ENCODE measurements at places on chromosomes 6 and 20.

DNA sequence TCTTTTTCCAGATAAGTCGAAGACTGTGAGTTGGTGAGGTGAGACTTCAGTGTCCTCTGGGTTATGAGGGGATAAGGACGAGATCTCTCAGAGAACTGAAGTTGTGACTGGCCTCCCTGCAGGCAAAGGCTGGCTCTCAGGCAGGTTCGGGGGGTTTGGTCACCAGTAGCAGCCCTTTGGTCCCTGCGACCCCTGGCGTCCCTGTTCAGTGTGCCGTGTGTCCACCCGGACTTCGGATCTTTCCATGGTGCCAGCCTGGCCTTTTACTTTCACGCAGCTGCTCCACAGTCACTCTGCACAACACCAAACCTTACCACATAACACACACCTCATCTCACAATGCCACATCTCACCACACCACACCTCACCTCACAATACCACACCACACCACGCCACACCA is 131.9 kb downstream of the ERMARD start:
- no peak for DNase-seq

- no peak for DNase-seq
Observed at GRCh38 chr6:93663111-93663510, 243.8 kb upstream of the EPHA7 start.

DNA sequence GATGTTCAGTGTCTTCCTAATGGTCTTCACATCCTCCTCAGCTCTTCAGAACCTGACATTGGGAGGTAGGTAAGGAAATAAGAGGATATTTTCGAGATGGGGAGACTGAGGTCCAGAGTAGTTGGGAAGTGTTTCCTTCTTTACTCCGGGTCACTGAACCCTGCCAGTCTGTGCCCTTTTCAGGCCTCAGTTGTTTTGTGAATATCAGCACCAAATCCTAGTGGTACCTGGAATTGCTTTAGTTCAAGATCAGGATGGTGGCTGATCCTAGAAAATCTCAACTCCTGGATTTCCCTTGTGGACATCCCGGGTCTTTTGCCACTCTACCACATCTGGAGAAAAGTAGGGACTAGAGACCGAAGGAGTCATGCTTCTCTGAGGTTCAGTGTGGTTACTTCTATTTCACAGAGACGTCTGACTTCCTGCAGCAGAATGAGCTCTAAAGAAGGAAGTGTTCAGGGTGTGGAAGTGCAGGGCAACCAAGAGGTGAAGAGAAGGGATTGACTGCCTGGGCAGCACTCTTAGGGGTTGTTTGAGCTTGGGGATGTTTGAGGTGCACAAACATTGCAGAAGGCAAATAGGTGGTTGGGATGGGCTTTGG is 995 bp downstream of the STK4 start:
- peak; percentile 84 for DNase-seq

- no peak for DNase-seq
Observed at GRCh38 chr6:33160728-33161344, 31.4 kb downstream of the COL11A2 start.

- no peak for DNase-seq
Observed at GRCh38 chr20:24497851-24498250, 28.4 kb downstream of the SYNDIG1 start.

GRCh38 chr20:2698186-2698817 is 5.7 kb downstream of the EBF4 start:
- no peak for DNase-seq

- no peak for DNase-seq
Observed at GRCh38 chr6:18931086-18931485, 543.9 kb downstream of the RNF144B start.

- DNase-seq: no peak
Observed at GRCh38 chr6:109222848-109223247, 127.5 kb downstream of the CEP57L1 start.

DNA sequence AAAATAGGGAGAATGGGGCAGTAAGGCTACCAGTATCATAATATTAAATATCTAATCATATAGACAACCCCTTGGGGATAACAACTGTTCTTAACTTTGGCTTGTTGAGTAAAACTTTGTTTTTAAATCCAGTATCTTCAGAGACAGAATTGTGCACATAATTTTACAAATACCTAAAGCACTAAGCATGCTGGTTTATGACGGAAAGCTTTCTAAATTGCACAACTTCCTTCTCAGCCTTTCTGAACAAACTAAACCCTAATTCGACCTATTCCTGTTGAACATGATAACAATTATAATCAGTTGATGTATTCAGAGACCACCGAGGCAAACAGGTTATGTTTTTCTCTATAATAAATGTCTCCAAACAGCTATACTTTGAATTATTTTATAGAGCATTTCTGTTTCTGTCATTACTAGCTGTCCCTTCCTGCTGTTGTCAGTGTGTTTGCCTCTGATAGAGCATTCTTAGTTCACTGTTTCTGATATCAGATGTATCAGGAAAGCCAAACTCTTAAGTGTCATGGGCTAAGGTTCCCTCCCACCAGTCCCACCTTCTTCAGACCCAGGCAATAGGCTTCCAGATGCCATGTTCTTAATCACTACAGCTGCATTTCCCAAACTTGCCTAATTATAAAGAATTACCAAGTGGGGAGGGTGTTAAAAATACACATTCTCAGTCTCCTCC is 8.7 kb downstream of the ZHX3 start:
- no peak for DNase-seq

DNA sequence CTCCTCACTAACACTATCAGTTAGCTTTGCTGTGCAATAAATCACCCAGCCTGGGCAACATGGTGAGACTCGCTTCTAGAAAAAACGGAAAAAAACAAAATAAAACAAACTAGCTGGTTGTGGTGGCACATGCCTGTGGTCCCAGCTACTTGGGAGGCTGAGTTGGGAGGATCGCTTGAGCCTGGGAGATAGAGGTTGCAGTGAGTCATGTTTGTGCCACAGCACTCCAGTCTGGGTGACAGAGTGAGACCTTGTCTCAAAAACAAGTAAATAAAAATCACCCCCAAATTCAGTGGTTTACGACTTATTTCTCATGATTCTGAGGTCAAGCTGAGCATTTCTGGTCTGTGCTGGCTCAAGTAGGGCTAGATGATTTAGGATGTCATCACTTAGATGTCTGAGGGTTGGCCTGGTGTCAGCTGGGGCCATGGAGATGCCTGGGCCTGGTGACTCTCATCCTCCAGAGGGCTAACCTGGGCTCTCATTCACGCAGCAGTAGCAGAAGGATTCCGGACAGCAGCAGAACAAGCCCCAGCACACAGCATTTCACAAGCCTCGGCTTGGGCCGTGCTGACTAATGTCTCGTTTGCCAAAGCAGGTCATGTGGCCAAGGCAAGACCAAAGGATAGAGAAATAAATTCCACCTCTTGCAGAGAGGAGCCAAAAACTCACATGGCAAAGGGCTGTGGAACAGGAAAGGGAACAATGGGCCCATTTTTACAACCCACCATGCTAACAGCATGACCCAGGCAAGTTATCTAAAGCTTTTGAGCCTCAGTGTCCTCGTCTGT is 32.5 kb downstream of the MGME1 start:
- DNase-seq: no peak

DNA sequence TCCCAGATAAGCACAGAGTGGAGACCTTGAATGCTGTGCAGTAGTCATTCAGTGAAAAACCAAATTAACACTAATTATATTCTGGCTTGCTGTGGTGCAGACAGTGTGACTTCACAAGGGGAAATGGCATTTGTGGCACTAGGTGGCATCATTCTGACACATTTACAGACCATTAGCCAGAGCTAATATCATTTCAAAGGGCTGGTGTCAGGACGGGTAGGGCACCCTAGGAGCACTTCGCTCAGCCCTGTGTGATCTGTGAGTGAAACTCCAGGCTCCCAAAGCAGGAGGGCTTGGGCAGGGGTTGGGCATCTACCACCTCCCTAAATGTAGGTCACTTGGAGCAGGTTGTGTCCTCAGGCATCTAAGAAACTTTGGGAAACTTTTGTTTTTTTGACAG is 555.8 kb downstream of the PKHD1 start:
- no peak for DNase-seq

DNA sequence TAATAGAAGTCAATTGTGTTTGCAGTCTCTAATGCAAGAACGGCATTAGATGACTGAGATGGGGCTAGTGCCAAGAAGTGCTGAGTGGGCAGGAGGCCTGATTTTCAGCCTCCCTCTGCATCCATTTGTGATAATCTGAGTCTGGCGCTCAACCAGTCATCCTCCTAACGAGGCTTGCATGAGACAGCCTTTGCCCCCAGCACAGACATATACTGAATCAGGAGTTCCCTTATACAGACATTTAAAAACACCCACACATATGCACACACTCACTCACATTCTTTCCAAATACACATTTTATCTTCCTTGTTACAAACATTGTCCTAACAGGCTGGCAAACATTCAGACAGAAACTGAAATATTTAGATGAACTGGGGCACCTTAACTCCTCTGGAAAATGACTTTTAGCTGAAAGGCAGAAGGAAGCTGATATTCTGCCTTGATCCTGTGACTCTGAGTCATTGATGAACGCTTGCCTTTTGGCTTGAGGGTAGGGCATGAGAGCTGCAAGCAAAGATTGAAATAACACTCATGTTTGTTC is 562.3 kb downstream of the DHX35 start:
- no peak for DNase-seq

GRCh38 chr6:83221889-83222479 is 28.8 kb downstream of the RWDD2A start:
- DNase-seq: no peak

DNA sequence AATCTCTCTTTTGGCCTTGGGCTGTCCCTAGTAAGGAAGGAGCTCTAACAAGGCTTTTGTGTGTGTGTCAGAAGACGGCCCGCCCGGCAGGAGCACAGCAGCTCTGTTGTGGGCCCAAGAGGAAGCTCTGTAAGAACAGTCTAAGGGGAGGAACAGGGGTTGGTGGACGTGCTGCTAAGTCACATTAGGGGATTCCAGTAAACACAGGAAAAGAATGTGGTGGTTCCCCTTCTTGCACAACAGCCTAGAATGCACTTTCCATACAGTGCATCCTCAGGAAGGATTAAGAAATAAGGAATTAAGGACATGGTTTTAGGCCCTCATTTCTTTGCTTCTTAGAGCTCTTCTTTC is 114.5 kb downstream of the RNF144B start:
- DNase-seq: no peak

- peak; percentile 96 for DNase-seq
Observed at GRCh38 chr6:128520436-128521281, at the start of gene PTPRK. PTPRK (minus strand) TSS chr6:128520599; CDS start chr6:128520358, 241 bp downstream.

DNA sequence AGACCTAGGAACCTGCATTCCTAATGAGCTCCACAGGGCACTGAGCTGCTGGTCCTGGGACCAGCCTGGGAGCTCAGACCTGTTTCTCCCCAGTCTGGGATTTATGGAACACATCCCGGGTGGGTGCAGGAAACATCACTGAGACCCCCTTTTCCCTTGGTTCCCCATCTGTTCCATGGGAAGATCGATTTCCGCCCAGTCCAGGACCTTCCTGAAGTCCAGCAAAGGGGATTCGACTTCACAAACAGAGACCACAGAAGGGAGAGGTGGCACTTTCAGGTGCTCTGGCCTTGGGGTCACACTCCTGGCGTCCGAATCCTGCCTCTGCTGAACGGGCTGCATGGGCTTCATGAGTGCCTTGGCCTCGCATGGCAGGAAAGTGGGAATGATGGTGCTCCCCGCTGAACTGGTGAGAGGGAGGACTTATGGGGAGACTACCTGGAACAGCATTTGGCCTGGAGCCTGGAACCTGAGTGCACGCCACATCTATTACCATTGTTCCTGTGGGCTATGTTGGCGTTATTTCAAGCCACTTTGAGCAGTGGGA is 296.3 kb downstream of the TAF4 start:
- no peak for DNase-seq

GRCh38 chr6:164102693-164103092 is 688.2 kb downstream of the QKI start:
- DNase-seq: no peak

DNA sequence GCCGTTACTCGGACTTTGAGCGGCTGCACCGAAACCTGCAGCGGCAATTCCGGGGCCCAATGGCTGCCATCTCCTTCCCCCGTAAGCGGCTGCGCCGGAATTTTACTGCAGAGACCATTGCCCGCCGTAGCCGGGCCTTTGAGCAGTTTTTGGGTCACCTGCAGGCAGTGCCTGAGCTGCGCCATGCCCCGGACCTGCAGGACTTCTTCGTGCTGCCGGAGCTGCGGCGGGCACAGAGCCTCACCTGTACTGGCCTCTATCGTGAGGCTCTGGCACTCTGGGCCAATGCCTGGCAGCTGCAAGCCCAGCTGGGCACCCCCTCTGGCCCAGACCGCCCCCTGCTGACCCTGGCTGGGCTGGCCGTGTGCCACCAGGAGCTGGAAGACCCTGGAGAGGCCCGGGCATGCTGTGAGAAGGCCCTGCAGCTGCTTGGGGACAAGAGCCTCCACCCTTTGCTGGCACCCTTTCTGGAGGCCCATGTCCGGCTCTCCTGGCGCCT is 7.2 kb downstream of the SNX21 start:
- no peak for DNase-seq

- DNase-seq: no peak
Observed at GRCh38 chr20:32477594-32478512, 107.3 kb downstream of the NOL4L start.

DNA sequence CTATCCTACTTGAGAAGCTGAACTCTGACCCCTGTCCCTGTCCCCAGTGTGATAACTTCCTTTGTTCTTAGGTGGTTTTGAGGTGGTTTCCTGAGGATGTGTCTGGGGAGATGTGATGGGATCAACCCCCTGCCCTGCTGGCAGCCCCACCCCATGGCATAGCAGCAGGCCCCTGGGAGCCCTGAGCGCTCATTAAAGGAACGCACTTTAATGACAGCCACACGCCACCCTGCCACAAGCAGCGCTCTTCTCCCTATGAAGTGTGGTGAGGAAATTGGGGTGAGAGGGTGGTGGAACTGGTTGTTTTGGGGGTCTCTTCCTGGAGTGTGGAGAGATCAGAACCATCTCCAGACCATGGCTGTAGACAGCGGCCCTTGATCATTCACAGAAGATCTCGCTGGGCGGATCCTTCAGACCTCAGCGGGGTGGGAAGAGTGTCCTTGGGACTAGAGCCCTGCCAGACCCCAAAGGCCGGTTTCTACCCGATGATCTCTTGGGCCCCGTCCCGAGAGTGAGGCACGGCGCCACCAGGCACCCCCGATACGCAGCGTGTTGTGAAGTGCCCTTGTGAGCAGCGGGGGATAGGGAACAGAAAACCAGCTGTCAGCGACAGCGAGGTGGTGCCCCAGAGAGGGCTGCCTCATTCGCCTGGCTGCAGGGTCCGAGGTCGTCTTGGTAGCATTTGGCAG is 45.4 kb downstream of the SYNJ2 start:
- DNase-seq: no peak

DNA sequence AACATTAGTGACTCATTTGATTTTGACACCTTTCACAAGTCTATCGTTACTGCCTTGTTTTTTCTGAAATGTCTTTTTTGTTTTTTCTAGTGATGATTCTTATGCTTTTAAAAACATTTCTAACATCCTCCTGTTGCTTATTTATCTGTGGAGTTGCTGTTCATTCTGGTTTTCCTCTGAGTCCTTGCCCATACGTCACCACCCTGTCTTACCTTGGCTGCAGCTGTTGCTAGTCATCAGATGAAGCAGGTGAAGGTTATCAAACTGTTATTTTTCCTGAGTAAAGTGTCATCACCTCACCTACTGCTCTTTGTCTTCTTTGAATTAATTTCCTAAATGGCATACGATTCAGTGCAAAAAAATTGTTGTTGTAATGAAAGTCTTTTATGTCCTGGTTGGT is 376.6 kb downstream of the GRIK2 start:
- no peak for DNase-seq
